Foreskin keratinocyte (primary cell): ENCODE measurements at places on chromosomes 4 and X.
A peak's percentile ranks its signal among the peaks of the same experiment; 100 is the strongest.

GRCh38 chr4:118280501-118281218 lies 72.1 kb downstream of the PRSS12 start:
- DNase-seq: peak; percentile 62

DNA sequence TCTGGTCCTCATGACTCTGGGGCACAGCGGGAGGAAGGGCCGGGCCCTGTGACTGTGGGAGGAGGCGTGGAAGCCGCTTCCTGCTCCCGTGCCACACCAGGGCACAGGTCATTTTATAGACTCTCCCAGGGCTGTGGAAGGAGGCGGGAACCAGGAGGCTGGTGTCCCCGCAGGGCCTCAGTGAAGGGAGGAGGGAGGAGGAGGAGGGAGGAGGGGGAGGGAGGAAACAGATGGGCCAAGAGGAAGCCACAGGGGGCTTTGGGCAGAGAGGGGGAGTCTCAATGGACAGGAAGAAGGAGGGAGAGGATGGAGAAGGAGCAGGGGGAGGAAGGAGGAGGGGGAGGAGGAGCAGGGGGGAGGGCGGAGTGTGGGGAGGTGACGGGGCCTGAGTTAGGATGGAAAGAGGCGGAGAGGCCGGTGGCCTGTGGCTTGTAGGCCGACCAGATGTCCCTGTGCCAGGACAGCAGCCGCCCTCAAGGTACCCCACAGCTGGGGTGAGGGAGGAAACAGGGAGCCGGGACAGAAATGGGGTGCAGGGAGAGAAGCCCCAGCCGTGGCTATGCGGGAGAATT lies 6.2 kb upstream of the PLCXD1 start:
- DNase-seq: no peak

DNA sequence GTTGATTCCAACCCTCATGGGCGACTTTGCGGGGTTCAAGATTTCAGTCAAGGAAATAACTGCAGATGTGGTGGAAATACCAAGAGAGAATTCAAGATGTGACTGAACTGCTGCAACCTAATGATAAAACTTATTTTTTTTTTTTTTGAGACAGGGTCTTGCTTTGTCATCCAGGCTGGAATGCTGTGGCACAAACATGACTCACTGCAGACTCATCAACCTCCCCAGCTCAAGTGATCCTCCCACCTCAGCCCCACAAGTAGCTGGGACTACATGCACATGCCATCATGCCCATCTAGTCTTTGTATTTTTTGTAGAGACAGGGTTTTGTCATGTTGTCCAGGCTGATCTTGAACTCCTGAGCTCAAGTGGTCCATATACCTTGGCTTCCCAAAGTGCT lies 19.5 kb upstream of the WDFY3 start:
- DNase-seq: no peak

- DNase-seq: no peak
Observed at GRCh38 chr4:67500373-67500772, 44.9 kb downstream of the CENPC start.

DNA sequence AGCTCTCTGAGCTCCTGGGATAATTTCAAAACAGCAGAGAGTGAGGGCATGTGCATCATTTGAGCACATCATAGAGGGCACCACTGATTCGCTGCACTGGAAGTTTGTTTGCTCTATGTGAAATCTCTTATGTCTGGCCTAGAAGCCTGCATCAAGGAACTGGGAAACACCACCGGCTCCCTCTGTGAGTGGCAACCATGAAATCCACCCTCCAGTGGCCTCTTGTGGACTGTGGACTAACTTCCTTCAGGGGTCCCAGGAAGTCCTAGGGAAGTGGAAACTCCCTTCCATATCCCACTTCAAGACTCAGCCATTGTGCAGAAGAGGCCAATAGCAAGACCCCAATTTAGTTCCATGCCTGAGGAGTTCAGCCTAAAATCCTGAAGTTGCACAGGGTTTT lies 48.0 kb upstream of the IGFBP7 start:
- DNase-seq: no peak
